CD4-positive, alpha-beta T cell (primary cell): ENCODE measurements at places on chromosomes 1 and 21. TPM values are rescaled to one million over a fixed set of nuclear protein-coding genes. Genes with fewer than 3 reads are reported as not detected.

Gene NME7
- 7.2 TPM for total RNA-seq

DNA sequence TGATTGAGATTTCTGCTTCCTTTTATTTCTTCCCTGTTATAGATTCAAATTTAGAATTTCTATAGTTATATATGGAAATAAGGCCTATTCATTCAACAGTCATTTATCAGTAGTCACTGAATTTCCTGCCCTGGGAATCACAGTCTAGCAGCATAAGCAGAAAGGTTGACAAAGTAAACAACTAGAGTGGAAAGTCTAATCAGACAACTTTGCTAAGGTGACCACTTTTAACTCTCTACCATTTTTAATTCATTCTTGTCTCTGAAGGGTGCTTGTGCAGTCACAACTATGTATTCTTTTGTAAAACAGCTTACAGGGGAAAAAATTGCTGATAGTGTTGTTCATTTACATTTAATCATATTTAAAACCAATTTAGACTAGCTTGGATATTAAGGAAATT is 66.1 kb upstream of the PLA2G4A start:
- DNase-seq, result no peak

GRCh38 chr1:31239653-31240241 is at the start of gene NKAIN1:
NKAIN1 (minus strand) TSS chr1:31239887; CDS start chr1:31239547, 340 bp downstream.
- no peak for DNase-seq

DNA sequence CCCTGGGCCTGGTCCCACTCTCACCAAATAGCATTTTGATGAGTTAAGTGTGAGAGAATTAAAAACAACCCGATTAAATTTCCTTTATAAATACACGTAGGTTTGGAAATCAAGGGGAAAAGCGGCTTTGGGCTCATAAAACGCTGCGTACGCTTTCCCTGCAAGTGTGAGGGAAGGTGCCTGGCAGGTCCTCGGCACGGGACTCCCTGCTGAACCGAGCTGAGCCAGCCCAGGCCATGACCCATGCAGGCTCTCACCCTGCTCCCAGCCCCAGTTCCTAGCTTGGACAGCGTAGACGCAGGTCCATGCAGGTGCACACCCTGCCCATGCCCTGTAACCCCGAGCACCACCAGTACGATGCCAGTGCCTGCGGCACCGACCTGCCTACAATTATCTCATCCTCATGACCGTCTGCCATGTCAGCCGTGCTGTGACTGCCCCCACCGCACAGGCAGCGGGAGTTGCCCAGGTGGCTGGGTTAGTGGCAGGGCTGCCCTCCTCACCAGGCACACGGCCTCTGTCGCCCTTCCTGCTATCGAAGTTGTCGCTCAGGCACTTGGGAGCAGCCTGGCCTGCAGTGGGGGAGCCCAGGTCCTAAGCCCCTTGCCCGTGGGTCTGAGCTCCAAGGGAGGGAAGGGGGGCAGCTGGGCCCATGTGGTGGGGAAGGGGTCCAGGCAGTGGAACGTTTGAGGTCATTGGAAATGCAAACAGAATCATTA is 41.0 kb upstream of the ACTRT2 start:
- DNase-seq, result no peak

Gene TDRD5
- total RNA-seq, result not detected
